ENCODE measurements at places on chromosomes 11 and 22. TPM values are rescaled to one million over a fixed set of nuclear protein-coding genes. Genes with fewer than 3 reads are reported as not detected.
A peak's percentile ranks its signal among the peaks of the same experiment; 100 is the strongest.

DNA sequence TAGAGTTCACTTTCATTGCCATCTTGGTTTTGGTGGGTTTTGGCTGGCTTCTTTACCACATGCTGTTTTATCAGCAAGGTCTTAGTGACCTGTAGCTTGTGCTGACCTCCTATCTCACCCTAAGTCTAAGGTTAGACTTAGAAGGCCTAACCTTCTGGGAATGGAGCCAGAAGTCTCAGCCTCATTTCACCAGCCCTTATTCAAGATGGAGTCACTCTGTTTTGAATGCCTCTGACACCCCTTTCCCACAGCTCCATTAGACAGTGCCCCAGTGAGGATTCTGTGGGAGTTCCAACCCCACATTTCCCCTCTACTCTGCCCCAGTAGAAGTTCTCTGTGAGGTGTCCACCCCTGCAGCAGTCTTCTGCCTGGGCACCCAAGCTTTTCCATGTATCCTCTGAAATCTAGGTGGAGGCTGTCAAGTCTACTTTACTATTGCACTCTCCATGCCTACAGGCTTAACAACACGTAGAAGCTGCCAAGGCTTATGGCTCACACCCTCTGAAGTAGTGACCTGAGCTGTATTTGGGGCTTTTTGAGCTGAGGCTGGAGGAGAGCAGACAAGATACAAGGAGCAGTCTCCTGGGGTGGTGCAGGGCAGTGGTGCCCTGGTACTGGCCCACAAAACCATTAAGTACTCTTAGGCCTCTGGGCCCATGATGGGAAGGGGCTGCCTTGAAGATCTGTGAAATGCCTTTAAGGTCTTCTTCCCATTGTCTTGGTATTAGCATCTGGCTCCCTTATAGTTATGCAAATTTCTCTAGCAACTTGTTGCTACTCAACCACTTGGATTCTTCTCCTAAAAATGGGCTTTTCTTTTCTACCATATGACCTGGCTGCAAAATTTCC lies 65.9 kb upstream of the SC5D start:
- no peak for DNase-seq

Gene MS4A12
- not detected for total RNA-seq

DNA sequence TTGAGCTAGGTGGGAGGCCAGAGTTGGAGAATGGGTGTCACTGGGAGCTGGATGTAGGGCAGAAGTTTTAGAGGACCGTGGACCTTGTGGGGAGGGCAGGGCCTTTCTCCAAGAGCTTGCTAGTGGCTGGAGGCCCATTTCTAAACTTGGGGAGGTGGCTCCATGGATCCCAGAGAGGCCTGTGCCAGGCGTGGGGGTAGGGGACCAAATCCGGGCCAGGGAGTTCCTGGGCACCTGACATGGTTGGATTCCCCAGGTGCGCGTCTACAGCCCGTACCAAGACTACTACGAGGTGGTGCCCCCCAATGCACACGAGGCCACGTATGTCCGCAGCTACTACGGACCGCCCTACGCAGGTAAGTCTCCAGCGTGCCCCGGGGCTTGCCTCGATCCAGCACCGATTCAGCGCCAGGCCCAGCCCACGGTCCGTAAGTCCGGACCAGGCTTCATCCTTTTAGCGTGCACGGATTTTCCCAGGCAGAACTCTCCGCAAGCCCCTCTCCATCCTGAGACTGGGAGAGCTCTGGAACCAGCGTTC lies 14.2 kb downstream of the PLEKHB1 start:
- DNase-seq = no peak

Gene CCDC15
- 2.3 TPM for total RNA-seq

- no peak for DNase-seq
Observed at GRCh38 chr11:19652623-19653375, 59.8 kb upstream of the NAV2 start.

Gene FGF3
- total RNA-seq = not detected

GRCh38 chr22:47569389-47570299 lies 807.2 kb downstream of the TBC1D22A start:
- no peak for DNase-seq

GRCh38 chr22:21646608-21647590 lies 4.8 kb downstream of the SDF2L1 start:
- peak; percentile 71 for DNase-seq

- DNase-seq = no peak
Observed at GRCh38 chr11:34274712-34275398, 83.0 kb downstream of the ABTB2 start.

- no peak for DNase-seq
Observed at GRCh38 chr22:20526628-20527355, 19.4 kb downstream of the MED15 start.

Gene ANGPTL5
- not detected for total RNA-seq

Gene MUC5B
- 0.03 TPM for total RNA-seq

Measured in NCI-H460 (cell line).